T1000 (cell line): ENCODE measurements at places on chromosomes 1 and 21.

DNA sequence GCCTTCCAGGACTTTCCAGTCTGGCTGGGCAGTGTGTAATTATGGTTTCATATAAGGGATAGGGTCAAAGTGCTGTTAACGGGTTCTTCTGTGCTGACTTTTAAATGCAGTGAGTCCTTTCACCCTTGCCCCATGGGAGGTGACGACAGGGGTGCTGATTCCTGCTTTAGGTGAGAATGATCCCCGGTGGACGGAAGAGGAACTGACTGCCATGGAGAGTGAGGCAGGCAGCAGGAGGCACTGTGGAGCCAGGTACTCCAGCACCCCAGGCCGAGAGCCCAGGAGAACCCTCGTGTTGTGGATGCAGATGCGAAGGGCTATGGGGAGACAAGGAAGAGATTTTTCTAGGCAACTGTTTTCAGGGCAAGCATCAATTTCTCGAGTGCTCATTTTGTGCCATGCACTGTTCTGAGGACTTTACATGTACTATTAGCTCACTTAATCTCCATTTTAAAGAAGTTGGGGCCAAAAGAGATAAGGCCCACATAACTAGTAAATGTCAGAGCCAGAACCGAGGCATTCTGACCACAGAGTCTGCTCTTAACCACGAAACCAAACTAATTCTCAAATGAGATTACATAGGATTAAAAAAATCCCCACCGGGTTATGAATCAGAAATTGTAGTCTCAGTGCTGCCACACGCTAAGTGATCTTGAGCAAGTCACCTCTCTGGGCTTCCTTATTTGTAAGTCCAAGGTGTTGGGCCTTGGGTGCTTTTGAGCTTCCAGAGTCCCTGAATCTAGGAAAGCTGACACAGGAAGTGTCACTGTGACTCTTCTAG is 28.2 kb downstream of the STPG1 start:
- DNase-seq = no peak

GRCh38 chr1:204033306-204033705 is 39.6 kb upstream of the SOX13 start:
- DNase-seq = no peak

DNA sequence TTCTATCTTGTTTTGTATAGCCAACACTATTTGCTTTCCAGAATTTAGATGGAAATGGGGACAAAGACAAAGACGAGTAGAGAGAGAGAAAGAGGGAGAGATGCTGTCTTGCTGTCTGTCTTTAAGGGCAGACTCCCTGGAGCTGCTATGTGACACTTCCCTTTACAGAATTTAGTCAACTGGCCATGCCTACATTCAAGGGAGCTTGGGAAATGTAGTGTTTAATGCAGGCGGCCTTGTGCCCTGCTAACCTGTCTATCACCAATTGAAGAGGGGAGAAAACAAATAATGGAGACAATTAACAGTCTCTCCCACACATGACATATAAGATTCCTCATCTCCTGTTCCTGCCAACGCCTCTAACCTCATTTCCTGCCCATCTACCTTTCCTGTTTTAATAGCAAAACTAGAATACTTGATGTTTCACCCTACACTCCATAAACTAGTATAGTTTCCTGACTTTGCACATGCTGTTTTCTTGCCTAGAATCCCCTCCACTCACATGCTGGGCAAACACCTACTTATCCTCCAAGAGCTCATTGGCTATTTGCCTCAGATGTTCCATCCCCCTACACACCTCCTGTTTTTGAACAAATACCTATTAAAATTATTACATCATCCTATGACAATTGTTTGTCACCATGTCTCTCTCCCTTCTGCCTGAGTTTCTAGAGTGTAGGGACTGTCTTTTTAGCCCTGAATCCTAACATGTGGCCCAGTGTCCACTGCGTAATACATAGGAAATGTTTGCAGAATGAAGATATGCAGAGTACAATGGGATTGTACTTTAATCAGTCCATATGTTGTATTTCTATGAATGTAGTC is 117.2 kb downstream of the SLC25A24 start:
- DNase-seq = no peak

- no peak for DNase-seq
Measured at GRCh38 chr1:161206411-161207140, 4.4 kb downstream of the NDUFS2 start.

- DNase-seq = no peak
Measured at GRCh38 chr1:236206548-236206947, 64.2 kb downstream of the GPR137B start.

- no peak for DNase-seq
Measured at GRCh38 chr1:155268630-155269029, 4.7 kb downstream of the CLK2 start.

DNA sequence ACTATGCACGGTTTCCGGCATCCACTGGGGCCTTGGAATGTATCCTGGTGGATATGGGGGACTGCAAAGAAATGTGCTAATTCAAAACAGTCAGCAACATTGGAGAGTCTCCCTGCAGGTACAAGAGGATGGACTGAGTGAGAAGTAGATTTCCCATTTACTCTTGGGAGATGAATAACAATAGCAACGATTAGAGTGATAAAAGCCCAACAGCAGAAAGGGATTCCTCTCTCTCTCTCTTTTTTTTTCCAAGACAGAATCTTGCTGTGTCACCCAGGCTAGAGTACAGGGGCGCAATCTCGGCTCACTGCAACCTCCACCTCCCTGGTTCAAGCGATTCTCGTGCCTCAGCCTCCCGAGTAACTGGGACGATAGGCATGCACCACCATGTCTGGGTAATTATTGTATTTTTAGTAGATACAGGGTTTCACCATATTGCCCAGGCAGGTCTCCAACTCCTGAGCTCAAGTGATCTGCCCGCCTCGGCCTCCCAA is 5.0 kb upstream of the SHCBP1L start:
- no peak for DNase-seq

DNA sequence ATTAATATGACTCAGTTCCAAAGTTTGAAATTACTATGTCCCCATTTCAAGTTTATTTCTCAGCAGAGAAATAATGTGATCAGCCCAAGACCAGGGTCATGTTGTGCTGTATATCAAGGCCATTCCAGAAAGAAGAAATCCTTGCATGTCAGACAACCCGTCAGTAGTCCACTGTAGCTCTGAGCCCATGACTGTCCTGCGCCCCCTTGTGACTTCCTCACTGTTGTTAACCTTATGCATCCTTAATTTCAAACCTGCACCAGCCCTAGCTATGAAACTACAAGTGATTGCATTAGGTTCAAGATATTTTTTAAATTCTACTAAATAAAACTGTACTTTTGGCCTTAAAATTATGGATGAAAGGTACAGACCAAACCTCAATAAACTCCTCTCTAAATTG is 133.0 kb downstream of the LRRC7 start:
- no peak for DNase-seq

DNA sequence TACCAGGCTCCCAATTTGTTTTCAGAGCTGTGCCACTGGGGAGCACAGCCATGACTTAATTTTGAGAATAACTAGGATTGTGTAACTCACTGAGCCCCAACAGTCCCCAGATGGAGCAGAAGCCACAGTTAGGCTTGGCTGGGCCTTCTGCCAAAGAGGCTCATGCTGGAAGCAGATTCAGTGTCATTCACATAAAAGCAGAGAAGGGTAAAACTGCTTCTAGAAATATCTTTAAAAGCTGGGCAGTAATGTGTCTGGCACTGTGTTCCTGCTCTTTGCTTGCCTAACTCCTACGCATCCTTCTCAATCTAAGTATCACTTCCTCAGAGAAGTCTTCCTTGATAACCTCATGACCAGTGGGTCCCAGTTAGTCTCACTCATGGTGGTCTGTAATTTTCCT is 20.3 kb downstream of the STK40 start:
- no peak for DNase-seq

DNA sequence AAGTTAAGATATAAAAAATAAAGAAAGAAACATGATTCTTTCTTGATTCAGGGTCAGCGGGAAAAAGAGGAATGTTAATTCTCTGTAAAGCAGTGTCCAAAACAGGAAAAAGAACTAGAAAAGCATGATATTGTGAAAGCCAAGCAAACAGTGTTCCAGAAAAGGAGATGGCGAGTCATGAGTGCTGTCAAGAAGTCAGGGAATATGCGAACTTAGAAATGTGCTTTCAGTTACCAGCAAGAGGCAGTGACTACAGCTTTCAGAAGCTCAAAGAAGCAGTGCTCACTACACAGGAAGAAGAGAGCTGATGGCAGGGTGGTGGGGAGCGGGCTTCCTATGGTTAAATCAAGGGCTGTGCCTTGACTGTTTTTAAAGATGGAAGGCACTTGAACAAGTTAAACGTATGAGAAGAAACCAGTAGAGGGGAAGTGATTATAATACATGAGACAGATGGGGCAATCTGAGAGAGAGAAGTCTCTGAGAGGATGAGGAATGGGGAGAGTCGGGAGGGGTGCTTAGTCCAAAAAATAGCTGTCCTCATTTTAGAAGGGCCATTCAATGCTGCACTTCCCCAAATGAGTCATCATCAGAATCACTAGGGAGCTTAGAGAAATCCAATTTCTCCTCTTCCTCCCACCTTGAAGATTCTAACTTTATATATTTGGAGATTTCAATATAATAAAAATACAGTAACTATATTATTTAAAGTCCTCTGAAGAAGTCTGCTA is 90.4 kb downstream of the KCNK1 start:
- DNase-seq = no peak
